NCI-H2029 (cell line): ENCODE measurements at places on chromosomes 5 and 9.
A peak's percentile ranks its signal among the peaks of the same experiment; 100 is the strongest.

- no peak for DNase-seq
Measured at GRCh38 chr5:1793301-1793740, 6.3 kb downstream of the MRPL36 start.

DNA sequence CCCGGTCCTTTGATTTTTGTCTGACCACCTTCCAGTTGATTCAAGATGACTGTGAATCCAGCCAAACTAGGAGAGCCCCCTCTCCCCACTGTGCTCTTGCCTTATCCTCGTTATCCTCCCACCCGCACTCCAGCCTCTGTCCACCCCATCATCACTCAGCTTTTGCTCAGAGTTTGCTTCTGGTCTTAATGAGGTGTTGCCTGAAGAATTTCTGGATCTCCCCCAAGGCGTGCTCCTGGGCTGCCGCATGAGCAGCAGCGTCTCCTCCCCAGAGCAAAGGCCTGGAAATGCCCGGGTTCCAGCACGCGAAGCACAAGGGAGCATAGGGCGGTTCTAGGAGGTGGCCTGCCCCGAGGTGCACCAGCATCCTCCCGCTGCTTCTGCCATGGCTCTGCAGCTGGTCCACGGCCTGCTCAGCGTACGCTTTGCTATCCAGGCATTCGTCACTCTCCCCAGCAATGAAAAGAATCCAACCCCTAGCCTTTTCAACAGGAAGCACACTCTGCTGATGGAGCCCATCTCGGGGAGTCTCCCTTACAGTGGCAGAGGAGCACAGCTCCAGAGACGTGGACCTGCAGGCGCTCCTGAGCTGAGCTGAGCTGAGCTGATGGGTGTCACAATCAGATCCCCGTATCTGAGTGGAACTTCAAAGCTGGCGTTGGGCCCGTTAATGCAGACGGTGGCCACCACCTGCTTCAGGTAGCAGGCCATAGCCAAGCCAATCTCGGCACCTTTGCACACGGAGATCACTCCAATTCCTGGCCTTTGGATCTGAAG lies 50.7 kb downstream of the BAAT start:
- DNase-seq, result peak; percentile 3

- DNase-seq, result no peak
Measured at GRCh38 chr9:113593682-113594281, 130.3 kb downstream of the RGS3 start.

- DNase-seq, result no peak
Measured at GRCh38 chr5:57937501-57938173, 455.0 kb upstream of the ACTBL2 start.

GRCh38 chr5:112703866-112704820 lies 33.5 kb upstream of the APC start:
- DNase-seq, result peak; percentile 28

DNA sequence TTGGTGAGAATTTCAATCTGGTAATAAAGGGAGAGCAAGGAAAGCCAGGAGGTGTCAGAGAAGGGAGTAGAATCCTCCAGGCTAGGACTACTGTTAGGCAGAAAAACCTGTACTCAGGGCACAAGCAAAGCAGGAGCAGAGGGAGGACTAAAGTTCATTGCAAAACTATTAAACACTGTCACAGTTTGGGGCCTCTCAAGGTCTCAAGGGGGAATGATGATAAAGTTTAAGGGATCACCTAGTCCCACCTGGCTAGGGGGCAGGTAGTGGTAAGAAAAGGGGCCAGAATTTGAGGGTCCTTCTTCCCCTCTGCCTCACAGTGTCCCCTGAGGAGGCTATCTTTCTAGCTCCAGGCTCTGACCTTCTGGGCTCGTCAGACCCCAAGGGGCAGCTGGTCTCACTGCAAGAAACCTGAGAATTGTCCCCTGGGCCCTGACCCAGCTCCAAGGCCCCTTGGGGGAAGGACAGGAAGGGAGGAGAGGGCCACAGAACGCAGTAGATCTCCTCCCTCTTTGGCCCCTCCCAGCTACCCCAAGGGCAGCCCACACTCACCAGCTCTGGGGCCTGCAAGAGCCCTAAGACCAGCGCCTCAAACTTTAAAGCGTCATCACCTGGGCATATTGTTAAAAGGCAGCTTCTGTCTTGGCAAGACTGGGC lies 974 bp downstream of the CCDC69 start:
- no peak for DNase-seq

DNA sequence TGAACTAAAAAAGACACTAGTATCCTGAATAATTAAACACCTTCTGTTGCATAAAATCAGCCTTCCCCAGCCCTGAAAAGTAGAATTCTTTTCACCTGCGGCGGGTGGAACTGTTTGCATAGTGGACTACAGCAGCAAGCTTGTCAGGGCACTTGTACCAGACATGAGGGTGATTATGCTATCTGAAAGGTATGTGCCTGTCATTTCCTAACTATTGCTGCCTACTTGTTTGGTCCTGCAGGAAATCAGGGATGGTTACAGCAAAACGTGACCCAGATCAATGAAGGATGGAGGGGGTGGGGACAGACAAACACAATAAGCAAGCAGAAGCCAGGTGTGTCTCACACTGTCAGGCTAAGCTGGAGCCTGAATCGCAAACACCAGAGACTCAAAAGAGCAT lies 385.6 kb downstream of the MLLT3 start:
- DNase-seq, result no peak

DNA sequence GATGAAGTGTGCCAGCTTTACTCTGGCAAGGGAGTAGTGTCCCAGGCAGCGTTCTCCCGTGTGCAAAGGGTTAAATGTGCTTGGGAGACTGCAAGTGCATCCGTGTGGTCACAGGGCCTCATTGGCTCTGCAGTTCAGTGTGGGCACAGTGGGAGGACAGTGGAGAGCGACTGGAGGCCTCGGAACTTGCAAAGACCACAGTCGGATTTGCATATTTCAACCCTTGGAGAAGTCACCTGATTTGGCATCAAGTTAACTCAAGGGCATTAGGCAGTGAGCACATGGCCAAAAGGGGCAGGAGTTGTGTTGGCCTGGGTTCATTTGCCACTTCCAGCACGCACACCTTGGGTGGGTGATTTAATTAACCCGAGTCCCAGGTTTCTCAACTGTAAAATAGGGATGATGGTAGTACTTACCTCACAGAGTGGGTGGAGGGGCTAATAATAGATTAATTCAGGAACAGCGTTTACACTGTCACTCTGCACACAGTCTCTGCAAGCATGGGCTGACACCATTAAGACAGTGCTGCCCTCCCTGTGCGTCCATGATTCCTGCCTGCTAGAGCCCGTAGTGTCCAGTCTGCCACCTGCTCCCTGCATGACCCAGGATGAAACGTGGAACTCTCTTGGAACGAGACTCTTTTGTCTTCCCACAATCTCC lies 22.7 kb downstream of the JADE2 start:
- no peak for DNase-seq

DNA sequence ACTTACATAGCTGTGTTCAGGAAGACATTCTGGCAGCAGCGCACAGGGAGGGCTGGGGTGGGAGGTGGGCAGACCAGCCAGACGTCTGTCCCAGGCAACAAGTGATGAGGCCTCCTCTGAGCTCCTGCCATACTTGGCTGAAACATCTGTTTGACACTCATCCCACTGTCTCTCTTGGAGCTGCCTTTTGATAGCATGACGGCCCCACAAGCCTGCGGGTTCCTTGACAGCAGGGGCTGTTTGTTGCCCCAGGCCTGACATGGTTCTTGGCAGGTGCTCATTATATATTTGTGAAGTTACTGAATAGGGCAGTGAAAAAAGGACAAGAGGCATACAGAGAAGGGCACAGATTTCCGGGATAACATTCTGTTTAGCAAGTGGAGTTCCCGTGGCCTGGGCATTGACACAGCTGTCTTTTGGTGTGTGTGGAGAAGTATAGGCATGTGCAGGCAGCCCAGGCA lies 22.2 kb upstream of the B4GALT1 start:
- no peak for DNase-seq

DNA sequence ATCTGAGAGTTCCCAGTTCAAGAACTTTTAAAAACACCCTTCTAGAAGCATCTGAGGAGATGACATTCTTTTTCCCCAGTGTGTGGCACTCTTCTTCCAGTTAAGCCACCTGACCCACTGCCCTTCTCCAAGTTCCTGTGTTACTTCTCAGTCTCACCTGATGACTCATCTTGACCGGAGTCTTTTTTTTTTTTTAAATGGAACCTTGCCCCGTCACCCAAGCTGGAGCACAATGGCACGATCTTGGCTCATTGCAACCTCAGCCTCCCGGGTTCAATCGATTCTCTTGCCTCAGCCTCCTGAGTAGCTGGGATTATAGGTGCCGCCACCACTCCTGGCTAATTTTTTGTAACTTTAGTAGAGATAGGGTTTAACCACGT lies 224.1 kb upstream of the DAB2 start:
- no peak for DNase-seq
